ENCODE measurements at places on chromosomes 1 and 21.

- no peak for DNase-seq
Measured at GRCh38 chr1:115951560-115951959, 24.8 kb upstream of the SLC22A15 start.

GRCh38 chr1:213942061-213942460 is 45.7 kb upstream of the PROX1 start:
- DNase-seq = no peak

GRCh38 chr1:58815686-58816071 is 31.8 kb upstream of the JUN start:
- no peak for DNase-seq

- no peak for DNase-seq
Measured at GRCh38 chr1:215599418-215600074, 32.4 kb downstream of the KCTD3 start.

GRCh38 chr1:64960731-64961130 is 5.6 kb downstream of the JAK1 start:
- no peak for DNase-seq

- no peak for DNase-seq
Measured at GRCh38 chr21:40438616-40439015, 408.3 kb downstream of the DSCAM start.

DNA sequence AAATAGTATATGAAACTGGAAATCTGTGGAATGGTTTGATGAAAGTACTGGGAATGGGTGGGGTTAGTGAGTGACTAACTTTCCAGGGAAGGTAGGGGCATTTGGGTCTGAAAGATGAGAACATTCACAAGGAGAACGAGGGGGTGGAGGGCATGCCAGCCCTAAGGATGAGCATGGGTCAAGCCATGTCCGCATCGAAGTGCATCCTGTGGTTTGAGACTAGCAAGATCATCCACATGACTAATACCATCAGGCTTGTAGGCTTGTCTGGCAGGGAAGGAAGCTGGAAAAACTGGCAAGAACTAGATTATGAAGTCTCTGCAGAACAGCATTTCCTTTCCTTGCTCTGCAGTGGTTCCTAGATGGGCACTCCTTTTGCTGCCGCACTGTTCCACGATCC is 70.4 kb upstream of the UBE2U start:
- no peak for DNase-seq

DNA sequence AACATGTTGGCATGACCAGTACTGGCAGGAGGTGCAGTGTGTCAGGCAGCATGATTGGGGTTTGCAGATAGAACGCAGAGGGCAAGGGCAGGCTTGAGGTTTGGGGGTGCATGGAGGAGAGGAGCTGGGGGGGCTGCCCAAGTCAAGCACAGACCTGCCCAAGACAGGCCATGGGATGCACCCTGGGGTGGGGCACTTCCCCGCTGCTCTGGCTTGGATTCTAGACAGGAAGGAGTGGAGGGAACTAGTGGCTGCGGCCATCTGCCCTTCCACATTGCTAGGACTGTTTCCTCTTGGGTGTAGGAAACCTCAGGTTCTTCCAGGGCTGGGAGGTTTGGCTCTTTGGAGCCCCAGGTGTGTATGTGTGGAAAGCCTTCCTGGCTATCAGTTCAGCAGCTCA is 3.0 kb downstream of the PDXK start:
- DNase-seq = no peak

GRCh38 chr1:161068306-161069234 is 1.1 kb downstream of the ARHGAP30 start:
- DNase-seq = no peak

- no peak for DNase-seq
Measured at GRCh38 chr1:66943361-66943969, 18.7 kb downstream of the MIER1 start.

DNA sequence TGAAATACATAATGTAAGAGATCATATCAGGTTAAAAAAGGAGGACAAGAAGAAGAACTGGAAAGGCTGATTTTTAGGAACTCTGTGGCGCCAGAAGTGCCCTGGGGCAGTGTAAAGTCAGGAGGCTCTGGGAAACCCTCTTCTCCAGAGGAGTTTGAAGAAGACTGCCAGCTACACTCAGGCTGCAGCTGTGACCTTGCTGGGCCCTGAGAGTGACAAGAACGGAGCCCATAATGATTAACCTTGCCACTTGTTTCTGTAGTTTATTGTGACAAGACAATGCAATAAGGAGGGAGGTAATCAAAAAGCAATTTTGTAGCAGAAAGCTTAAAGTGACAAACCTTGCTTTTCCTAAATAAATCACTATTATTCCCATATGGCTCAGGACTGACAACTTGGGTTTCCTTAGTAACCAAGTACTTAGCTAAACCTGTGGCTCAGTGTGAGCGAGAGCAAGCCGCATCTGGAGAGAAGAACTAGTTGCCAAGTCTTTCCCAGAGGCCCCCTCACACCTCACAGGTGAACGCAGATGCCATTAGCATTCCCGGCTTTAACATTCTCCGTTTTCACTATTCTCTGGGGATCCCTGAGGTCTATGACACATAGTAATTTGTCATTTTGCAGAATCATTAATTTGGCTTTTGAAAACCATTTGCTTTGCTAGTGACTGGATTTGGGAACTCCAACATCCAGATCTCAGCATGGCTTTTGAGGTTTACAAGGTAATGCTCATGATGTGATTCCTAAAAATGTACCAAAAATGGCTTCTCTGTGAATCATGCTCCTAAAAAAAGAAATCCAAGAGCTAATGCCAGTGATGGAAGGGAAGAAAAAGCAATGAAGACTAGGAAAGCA is 115.9 kb downstream of the OMA1 start:
- no peak for DNase-seq

DNA sequence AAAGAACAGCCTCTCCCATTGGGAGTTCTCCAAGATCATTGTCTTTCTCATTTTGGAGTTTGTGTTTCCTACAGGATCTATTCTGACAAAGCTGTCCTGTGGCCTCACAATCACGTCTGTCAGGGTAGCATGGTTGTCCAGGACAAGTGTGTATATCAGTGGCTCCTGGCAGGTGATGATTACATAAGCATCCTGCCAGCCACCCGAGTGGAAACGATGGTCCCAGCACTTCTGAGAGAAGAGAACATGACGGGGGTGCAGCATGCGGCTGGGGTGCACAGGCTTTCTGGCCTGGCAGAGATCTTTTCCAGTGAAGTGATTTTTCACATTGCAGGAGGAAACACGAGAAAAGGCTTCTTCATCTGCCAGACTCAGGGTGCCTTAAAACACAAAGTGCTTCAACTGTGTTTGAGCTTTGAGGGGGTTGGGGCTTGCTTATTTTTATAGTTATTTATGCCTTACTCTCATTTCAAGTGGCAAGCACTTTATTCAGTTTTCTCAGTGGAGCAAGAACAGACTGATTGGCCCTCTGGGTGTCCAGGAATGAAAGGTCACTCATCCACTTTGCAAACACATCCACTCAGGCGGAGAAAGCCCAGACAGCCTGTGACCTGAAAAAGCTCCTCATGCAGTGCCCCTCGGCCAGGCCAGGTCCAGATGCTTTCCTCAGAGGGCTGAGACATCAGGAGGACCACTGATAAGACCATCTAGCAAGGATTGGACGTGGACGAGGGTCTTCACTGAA is 186.0 kb downstream of the DUSP10 start:
- no peak for DNase-seq

- DNase-seq = no peak
Measured at GRCh38 chr1:160868141-160868540, 5.5 kb upstream of the CD244 start.

- no peak for DNase-seq
Measured at GRCh38 chr1:206445911-206446356, 24.3 kb upstream of the IKBKE start.

GRCh38 chr1:151846062-151846568 is 6.5 kb upstream of the C2CD4D start:
- no peak for DNase-seq

DNA sequence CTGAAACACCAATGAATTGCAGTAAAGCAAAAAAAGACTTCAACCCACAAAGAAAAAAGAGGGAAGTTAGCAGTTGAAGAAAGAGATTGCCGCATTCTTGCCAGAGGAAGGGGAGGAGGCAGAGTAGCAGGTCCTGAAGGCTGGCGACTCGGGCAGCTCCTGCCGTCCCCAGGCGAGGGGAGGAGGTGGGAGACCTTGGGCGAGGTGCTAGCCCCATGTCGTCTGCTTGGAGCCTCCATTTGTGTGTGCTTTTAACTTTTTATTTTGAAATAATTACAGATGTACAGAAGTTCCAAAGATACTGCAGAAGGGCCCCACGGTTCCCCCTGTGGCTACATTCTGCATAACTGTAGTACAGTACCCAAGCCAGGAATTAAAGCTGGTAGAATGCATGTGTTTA is 6.7 kb downstream of the TRPM2 start:
- DNase-seq = no peak

GRCh38 chr1:171550050-171550449 is 64.7 kb downstream of the PRRC2C start:
- no peak for DNase-seq

GRCh38 chr1:40653851-40654537 is 11.5 kb downstream of the RIMS3 start:
- no peak for DNase-seq

- DNase-seq = no peak
Measured at GRCh38 chr1:227223171-227223806, 95.0 kb downstream of the CDC42BPA start.

DNA sequence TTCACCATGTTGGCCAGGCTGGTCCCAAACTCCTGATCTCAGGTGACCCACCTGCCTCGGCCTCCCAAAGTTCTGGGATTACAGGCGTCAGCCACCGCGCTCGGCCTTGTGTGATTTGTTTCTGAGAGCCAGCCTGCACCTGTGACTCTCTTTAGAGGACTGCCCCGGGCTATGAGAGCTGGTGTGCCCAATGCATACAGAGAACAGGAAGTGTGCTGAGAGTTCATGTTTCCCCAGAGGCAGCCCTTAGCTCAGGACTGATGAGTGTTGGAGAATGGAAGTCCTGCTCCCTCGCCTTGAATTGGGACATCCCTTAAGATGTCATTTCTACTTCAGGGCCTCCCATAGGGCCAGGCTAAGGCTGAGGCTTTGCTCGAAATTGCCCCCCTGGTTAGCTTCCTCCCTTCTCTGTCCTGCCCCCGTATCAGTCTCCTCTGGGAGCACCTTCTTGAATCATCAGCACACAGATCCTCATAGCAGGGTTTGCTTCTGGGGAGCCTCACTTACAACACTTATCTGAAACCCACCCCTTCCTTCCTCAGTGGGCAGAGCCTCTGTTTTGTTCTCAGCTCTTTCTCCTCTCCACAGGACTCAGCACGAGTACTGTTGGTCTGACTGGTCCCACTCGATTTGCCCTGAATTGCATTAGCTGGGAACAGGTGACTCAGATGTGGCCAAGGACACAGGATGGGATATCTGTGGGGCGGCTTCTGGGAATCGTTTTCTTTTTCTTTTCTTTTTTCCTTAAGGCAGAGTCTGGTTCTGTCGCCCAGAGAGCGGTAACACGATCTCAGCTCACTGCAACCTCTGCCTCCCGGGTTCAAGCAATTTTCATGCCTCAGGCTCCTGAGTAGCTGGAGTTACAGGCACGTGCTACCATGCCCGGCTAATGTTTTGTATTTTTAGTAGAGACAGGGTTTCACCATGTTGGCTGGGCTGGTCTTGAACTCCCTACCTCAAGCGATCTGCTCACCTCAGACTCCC is 80.1 kb downstream of the UBIAD1 start:
- no peak for DNase-seq
